Fibroblast of skin of right biceps (primary cell): ENCODE measurements at places on chromosomes 2 and 18.

DNA sequence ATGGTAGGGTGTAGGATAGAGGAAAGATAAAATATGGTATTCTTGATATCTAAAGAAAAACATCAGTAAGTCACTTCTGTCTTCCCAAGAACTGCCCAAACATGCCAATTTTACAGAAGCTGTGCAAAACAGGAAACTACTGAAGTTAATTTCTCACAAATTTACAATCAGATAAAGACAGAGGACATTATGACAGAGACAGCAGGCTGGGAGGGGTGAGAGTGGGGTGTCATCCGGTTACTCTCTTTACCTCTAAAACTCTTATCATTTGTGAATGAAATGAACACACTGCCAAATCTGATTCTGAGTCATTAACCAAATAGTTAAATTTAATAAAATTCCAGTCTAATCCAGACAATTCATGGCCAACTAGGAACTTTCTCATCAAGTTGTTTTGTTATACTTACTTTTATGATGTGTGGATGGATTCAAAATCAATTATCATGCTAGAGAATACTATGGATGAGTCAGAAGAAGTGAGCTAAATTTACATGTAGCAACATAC, 323.2 kb upstream of the MEX3C start:
- no peak for DNase-seq

GRCh38 chr2:43288417-43289305, 62.3 kb upstream of the ZFP36L2 start:
- DNase-seq: no peak

- DNase-seq: no peak
These were observed 97.2 kb upstream of the GPR45 start for GRCh38 chr2:105144152-105144940.

GRCh38 chr2:233991196-233991595, 59.3 kb upstream of the SPP2 start:
- no peak for DNase-seq

DNA sequence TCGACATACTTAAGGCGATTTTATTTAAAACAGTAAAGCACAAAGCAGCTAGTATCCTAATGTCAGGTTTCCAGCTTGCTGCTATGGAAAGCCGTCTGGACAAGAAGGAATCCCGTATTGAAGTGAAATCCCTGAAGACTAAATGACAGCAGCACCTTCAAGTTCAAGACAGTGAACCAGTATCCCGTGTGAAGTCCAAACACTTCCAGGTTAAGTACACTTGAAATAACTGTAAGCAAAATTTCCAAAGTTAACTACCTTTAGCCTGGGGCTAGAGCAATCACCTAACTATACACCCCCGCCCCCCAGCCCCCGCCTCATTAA, 1.2 kb downstream of the MBOAT2 start:
- no peak for DNase-seq

DNA sequence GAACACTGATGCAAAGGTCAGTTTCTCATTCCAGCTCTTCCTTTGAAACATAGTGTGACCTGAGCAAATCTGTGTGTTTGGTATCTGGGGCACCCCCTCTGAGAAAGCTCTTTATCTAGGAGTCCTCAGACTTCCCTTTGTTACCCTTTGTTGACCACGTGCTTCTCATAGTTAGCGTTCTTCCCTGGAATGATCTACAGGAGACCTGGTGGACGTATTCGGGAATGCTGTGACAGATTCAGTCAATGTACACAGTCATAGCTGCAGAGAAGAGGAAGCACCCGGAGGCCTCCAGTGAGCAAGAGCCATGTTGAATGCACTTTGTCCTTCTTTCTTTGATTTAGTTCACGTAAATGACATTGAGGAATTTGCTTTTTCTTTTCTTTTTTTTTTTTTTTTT, 10.7 kb upstream of the CHMP1B start:
- DNase-seq: no peak

DNA sequence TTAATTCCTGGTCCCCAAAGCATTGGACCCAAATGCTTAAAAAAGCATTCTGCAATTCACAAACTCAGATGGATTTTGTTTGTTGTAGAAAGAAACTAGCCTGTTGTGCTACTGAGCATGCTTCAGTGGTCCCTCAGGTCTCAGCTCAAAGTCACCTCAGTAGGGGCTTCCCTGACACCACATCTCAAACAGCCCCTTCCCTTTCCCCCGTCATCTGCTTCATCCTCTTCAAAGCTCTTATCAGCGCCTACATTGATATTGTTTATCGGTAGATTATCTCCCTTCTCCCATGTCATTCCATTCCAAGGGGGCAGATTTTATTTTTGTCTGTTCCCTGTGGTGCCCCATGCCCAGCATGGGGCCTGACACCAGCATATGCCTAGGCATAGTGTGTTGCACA, 172.9 kb downstream of the CELF4 start:
- DNase-seq: no peak

- peak; percentile 43 for DNase-seq
These were observed 16.6 kb upstream of the CCNYL1 start for GRCh38 chr2:207694811-207695281.

GRCh38 chr2:235215248-235215647, 263.4 kb downstream of the SH3BP4 start:
- DNase-seq: no peak

GRCh38 chr2:180656455-180656847, 324.0 kb upstream of the UBE2E3 start:
- peak; percentile 80 for DNase-seq

DNA sequence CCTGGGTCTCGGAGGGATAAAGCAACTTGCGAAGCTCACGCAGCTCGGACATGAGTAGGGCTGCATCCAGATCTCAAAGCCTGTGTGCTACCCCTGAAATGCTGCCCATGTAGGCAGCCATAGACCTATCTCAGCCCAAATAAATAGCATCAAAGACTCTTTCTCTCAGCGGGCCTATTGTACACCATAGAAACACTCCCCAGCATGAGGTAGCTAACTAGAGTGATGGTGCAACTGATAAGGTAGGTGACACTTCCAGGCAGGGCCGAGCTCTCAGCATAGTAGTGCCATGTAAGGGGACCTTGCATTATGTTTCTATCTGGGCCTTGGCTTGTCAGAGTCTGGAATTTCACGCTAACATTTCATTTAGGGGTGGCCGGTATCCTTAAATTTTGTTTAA, 52.4 kb downstream of the RABL2A start:
- DNase-seq: no peak

GRCh38 chr2:55809875-55810621, 113.5 kb downstream of the EFEMP1 start:
- peak; percentile 6 for DNase-seq

- peak; percentile 81 for DNase-seq
These were observed 124.2 kb upstream of the CCDC68 start for GRCh38 chr18:55083461-55083860.

GRCh38 chr18:23861805-23862470, 152.6 kb upstream of the TTC39C start:
- peak; percentile 77 for DNase-seq

DNA sequence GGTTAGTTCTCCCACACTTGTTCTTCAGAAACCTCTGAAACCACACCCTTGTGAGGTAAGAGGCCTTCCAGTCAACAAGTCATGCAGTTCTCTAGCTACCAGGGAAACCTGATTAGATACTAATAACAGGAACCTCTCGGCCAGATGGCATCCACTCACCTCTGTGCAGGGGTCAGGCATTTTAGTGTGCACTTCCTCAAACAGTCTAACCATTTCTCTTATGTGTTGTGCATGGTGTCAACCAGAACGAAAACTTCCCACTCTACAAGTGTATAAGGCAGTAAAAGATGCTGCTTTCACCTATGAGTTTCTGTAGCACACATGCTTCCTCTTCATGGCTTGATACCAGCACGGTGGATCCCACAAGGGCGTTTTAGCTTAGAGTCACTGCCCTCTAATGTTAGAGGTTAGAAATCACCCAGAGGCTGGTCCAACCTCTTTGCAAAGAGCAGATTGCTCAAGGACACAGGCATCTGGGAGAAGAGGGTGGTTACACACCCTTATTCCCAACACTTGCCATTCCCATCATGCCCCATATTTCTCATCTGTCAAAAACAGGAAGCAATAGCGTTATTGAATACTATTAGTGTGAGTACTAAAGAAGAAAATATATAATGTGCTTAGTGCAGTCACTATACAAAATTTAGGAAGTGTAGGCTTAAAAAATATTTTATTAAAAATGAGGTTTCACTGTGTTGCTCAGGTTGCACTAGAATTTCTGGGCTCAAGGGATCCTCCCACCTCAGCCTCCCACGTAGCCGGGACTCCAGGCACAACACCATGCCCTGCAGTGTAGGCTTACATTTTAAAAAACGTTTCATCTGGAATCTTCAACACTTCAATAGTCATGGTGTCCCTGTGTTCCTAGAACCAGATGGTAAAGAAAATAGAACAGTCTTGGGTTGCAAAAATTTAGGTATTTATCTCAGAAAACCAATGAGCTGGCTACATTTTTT, 34.5 kb upstream of the RAB31 start:
- peak; percentile 74 for DNase-seq

GRCh38 chr2:219656526-219656925, 29.1 kb downstream of the SLC4A3 start:
- peak; percentile 58 for DNase-seq

DNA sequence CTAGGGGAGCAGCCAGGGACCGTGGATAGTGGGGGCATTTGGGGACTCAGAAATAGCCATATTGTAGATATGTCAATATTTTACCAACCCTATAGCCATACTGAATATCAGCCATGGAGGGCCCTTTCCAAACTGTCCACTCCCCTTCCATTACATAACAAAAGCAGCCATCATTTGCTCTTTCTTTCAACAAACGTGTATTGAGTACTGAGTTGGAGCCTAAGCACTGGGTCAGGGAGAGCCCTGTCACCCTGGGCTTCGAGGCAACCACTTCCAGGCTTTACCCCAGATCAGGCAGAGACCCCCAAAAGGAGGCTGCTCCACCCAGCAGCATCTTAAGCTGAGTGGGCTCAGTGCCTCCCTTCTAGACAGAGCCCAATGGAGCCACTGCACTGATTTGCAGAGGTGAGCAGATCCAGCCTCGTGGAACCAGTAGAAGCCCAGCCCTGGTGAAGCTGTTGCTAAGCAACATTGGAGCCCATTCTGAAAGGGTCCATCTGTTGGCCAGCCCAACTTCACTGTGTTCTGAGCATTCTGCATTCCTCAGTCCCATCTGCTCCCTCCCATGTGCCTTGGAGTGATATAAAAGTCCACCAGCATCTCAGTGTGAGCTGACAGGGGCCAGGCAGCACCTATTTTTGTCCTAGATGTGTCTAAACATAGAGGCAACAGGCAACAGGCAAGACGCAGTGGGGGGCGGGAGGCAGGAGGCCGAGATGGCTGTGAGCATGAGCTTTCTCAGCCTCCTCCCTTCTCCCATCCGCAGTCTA, 112.1 kb downstream of the PLB1 start:
- no peak for DNase-seq

- DNase-seq: no peak
These were observed 88.0 kb downstream of the TEX51 start for GRCh38 chr2:126986631-126987187.

GRCh38 chr2:157466764-157467163, 22.9 kb upstream of the CYTIP start:
- no peak for DNase-seq

DNA sequence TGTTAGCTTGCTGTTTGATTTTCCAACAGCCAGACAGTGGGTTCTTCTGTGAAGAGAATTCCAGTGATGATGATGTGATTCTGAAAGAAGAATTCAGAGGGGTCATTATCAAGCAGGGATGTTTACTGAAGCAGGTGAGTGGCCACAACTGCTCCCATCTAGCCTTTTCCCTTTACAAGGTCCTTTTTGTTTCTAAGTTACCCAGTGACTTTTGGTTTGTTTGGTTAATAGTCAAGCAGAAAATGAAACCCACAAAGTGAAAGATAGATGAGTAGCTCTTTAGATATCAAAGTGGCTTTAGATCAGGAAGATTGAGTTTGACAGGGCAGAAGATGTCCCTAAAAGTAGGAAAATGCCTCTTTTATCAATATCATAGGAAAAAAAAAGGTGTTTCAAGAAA, 23.3 kb downstream of the PLEK start:
- no peak for DNase-seq

DNA sequence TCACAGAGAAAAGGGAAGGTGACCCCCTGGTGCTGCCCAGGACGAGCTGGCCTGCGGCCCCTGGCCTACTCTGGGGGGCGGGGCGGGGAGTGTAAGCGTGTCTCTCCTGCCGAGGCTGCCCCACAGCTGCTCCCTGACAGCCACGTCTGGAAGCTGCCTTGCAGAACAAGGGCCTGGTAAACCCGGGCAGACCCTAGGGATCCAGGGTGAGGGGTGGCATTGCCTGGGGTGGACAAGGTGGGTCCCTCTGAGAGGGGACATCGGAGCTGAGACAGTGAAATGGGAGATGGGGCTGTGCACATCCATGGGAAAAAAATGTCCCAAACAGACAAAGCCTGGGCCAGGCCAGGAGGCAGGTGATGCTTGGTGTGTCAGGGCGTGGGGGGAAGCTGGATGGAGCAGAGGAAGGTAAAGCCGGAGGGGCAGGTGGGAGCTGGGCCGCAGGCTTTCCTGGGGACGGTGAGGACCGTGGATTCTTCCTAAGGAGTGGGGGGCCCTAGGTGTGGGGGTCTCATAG, 66.0 kb upstream of the HDAC4 start:
- DNase-seq: no peak

DNA sequence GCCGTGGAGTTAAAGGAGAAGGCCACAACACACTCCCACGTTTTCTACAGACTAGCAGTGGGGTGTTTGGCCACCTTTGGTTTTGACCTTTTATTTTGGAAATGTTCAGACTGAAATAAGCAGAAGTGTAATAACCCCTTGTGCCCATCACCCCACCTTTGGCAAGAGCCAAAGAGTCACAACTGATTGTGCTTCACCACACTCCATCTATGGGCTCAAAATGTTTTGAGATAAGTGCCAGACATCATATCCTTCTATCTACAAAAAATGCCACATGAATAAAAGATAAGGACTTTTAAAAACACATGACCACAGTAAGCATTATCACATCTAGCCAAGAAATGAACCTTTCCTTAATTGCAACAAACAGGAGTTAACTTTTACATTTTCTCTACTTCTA, 9.9 kb upstream of the GPR35 start:
- no peak for DNase-seq

GRCh38 chr18:77250926-77251729, 1.5 kb downstream of the GALR1 start:
- no peak for DNase-seq

- DNase-seq: no peak
These were observed 10.2 kb downstream of the SIX3 start for GRCh38 chr2:44951714-44952113.

DNA sequence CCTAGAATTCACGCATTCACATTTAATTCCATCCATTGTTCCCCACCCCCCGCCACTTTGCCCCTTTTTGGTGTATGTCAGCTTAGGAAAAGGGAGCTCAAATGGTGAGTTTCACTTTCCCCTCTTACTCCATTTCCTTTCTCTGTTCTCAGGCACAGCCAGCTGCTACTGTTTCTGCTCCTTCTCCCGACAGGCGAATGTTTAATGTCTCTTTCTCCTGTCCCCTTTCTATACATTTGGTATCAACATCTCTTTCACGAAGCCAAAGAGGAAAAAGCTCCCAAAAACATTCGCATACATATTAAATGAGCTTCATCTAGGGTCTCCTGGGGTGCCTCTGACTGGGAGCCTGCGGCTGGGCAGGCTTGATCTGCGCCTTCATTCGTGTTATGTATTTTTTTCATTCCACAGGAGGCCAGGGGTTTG, 124.2 kb upstream of the SATB2 start:
- DNase-seq: no peak

GRCh38 chr18:40917056-40917455, 1038.0 kb upstream of the PIK3C3 start:
- peak; percentile 82 for DNase-seq
